ENCODE measurements at places on chromosomes 1 and 21. TPM values are rescaled to one million over a fixed set of nuclear protein-coding genes. Genes with fewer than 3 reads are reported as not detected.

DNA sequence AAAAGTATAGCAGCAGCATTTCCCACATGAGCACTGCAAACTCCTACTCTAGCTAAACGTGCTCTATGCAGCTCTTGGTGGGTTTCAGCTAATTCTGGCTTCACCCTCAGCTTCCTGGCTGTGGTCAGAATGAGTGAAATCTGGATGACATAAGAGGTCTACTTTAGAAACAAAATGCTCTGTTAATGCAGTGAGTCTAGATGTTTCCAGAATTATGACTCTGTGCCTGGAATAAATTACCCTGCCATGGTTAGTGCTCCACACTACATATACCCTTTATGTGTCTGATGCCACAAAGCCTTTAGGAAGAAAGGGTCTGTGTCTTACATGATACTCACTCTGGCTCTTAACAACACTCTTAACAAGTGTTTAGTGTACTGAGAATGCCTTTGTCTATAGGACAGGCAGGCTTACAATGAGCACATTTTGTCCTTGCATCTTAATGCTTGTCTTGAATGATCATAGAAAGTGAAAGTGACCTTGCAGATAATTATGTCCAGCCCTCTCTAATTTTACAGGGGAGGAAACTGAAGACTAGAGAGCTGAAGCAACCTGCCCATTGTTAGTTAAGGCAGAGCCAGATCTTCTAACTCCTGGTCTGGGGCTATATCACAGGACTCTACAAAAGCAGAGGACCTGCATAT lies 9.2 kb downstream of the S100A10 start:
- DNase-seq: no peak

DNA sequence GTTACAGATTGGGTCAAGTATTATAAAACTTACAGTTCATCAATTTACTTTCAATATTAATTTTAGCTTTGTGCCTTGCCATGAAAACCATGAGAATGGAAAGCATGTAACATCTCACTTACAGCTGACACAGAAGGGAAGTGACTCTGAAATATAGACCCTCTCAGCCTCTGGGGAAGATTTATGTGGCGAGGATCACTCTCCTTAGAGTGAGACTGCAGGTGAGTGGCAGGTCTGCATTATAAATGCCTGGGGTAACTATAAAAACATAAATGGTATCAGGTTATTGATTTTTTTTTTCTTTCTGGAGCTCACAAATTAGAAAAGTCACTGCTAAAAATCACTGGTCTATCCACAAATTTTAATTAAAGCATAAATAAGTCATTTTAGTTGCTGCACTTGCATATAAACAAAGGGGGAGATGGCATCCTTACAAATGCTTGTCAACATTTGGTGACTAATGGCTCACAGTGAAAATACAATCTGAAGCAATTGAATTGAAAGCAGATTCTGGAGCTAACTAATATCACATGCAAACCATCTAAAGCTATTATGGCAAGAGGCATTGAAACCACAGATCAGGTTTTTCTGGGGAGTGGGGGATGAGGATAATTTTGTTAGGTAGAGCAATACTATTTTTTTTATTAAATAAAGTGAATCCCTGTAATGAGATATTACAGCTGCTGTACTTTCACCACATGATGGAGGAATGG lies 200.9 kb downstream of the TM2D1 start:
- no peak for DNase-seq

The CXADR gene
- 11.2 TPM for total RNA-seq

The C1QA gene
- total RNA-seq: not detected

The PGBD5 gene
- under 0.01 TPM for total RNA-seq

GRCh38 chr1:165844114-165844798 lies 16.8 kb downstream of the UCK2 start:
- DNase-seq: no peak

Data from PC-3 (cell line).